Transverse colon (tissue), 4 donors: ENCODE measurements at places on chromosomes 12 and 14. TPM values are rescaled to one million over a fixed set of nuclear protein-coding genes. Genes with fewer than 3 reads are reported as not detected.

- DNase-seq: no peak
Observed at GRCh38 chr12:116603546-116604177, 44.5 kb downstream of the MAP1LC3B2 start.

GRCh38 chr12:105358789-105359188 is 28.3 kb downstream of the C12orf75 start:
- no peak for DNase-seq

GRCh38 chr14:38561657-38562056 is 305.8 kb upstream of the CLEC14A start:
- no peak for DNase-seq

DNA sequence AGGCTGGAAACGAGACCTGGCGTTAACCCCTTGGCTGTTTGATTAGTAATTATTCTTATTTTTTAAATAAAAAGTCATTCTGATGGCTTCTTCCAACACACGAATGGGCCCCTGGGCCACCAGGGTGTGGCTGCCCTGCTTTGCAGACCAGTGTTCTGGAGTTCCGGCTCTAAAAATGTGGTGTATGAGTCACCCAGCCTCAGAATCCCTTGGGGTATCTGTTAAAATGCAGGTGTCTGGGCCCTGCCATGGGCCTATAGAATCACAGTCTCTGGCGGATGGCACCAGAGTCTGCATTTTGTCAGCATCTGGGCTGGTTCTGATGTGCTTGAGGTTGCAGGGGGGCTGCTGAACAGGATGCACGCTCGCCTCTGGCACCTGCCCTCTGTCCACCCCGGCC is 2.5 kb upstream of the PSMC1 start:
- DNase-seq: no peak

PTPRB gene
- total RNA-seq: 22.9 TPM

DNA sequence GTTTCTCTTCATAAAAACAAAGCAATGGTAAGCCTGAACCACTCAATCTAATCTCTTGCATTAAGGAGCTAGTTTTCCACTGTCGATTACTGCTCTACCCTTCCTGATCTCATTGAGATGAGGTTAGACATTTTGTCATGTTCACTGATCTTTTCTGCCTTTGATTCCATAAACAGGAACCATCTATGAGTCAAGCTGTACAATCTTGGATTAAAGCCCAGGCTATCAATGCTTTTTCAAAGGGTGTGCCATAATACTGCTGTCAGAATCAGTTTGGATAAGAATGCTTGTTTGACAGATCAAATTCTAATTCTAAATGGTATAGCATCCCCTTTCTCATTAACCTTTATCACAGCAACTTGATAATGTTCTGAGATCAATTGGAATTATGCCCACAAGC is 16.1 kb downstream of the GRIP1 start:
- no peak for DNase-seq

DNA sequence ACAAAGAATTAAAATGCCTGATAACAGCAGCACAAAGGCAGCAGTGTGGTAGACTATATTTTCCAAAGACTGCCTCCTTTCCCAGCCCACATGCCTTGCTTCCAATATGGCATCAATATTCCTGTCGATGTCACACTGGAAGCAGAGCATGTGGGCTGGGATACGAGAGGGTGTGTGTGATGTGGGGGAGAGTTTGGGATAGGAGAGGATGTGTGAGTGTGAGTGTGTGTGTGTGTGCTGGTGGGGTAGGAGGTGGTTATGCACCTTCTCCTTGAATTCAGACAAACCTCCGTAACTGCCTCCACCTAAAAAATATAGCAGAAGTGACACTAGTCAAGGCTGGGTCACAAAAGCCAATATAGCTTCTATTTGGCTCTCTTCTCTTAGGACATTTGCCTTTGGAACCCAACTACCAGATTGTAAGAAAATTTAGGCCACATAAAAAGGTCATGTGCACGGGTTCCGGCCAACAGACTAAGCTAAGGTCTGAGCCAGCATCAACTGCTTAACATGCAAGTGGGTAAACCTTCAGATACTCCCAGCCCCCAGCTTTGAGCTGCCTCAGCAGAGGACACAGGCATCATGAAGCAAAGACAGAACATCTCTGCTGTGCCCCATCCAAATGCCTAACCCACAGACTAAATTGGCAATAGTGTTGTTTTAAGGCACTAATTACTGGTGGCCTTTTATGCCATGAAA is 29.5 kb downstream of the SPPL3 start:
- no peak for DNase-seq
